ENCODE measurements at places on chromosomes 5 and 9.
A peak's percentile ranks its signal among the peaks of the same experiment; 100 is the strongest.

DNA sequence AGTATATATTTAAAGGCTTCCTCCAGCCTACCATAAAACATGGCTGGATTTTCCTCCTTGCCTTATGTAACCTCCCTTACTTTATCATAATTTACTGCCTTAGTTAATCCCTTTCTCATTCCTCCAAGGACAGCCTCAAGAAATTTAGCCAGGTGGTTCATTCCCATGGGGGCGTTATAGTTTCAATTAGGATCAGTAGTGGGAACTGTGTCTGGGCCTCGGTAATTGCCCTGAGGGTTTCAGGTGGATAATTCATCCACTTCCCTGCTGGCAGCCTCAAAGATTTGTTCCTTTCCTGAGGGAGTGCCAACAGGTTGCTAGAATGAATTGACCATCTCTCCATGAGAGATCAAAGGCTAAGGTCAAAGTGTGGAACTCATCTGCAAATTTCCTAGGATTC is 4.3 kb upstream of the GM2A start:
- no peak for DNase-seq

GRCh38 chr5:76351577-76351976 is 51.5 kb upstream of the IQGAP2 start:
- no peak for DNase-seq

- no peak for DNase-seq
These were observed 249.4 kb downstream of the ACTL7B start for GRCh38 chr9:108606401-108606800.

DNA sequence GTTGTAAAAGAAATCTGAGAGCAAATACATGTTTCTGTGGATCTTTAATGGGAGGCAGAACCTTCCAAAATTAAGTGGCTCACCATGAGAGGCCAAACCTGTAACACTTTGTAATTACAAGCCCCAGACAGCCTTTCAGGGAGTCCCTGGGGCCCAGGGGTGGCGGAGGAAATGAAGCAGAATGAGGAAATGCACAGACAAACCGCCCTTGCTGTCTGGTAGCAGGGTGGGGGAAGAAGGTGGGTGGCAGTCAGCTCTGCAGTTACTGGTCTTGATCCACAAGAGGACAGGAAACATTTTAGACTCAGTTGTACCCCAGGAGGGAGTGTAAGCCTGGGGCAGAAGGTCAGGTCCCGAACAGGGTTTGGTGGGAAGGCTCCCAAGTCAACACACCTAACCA is 6.5 kb downstream of the ARL14EPL start:
- no peak for DNase-seq

GRCh38 chr9:87702921-87703320 is 23.0 kb upstream of the CTSL start:
- DNase-seq = no peak

DNA sequence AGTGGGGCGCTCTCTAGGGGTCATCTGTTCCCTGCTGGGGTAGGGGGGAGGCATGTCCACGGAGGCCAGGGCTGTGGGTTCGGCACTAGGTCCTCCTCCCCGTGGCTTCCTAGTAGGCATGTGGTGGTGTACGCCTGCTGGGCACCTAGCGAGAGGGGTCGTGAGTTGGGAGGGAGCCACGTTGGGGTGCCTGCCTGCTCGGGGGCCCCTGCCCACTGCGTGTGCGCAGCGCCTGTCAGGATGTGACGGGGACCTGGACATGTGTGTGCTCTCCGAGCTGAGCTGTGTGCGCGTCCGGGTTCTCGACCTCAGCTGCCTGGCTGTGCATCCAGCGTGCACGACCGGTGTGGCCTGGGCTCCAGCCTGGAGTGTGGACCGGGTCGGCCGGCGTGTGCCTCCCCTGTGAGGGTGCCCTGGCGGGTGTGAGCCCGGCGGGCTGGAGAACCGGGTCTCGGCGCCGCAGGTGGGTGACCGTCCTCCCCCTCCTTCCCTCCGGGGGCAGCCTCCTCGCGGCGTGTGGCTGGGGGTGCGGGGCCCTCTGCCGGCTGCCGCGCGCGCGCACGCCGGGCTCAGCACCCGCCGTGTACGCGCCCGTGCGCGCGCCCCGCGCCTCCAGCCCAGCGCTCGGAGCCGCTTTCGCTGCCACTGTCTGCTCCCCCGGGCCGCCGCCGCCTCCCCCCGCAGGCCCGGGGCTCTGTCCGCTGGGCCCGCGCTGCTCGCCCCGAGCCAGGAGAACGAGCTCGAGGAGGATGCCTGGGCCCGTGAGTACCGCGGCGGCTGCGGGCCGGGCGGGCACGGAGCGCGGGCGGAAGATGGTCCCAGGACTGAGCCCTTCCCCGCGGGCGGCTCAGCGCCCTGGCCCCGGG is at the start of gene PRR7:
Gene PRR7 (plus strand): TSS at position 615 of the 866 bp plus-strand sequence. CDS start 8,254 bp downstream, outside the sequence.
- peak; percentile 28 for DNase-seq

DNA sequence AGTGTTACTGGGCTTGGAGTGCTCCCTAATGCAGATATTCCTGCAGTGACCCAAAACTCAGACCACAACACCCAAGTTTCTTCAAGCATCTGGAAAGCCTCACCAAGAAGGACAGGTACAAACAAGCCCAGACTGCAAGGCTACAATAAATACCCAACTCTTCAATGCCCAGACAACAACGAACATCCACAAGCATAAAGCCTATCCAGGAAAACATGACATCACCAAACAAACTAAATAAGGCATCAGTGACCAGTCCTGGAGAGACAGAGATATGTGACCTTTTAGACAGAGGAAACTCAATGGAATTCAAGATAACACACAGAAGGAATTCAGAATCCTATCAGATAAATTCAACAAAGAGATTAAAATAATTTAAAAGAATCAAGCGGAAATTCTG is 605.6 kb downstream of the PDE4D start:
- DNase-seq = peak; percentile 95
